ENCODE measurements at places on chromosomes 16 and 17.

DNA sequence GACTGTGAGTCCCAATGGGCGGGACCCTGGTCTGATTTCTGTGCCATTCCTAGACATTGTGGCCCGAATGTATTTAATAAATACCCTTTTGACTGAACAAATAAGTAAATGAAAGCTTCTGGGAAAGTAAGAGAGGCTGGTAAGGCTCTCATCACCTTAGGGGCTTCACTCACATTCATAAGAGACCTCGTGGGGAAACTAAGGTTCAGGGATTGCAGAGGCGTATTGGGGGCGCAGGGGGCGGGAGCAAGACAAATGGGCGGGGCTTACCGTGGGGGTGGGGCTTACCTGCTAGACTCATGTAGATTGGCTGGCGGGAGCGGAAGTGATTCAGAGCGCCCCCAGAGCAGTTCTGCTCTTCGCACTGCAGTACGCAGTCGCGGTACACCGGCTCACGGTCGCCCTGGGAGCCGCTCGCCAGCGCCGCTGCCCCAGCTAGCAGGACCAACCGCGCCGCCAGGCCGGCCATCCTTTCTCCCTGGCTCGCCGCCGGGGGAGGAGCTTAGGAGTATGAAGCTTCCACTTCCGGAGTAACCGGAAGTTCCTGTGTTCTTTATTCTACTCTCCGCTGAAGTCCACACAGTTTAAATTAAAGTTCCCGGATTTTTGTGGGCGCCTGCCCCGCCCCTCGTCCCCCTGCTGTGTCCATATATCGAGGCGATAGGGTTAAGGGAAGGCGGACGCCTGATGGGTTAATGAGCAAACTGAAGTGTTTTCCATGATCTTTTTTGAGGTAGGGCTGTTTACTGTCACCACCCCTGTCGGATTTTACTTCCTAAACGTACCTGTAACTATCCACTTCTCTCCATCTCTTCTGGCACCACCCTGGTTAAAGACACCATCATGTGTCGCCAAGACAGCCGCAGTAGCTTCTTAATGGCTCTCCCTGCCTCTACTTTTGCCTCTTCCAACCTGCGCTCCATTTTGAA, at the start of gene PGAP3:
Gene PGAP3, minus strand, starts transcription at position 512 of the 929 bp plus-strand sequence. Its CDS starts 43 bp downstream, at position 469.
- DNase-seq: peak; percentile 92

DNA sequence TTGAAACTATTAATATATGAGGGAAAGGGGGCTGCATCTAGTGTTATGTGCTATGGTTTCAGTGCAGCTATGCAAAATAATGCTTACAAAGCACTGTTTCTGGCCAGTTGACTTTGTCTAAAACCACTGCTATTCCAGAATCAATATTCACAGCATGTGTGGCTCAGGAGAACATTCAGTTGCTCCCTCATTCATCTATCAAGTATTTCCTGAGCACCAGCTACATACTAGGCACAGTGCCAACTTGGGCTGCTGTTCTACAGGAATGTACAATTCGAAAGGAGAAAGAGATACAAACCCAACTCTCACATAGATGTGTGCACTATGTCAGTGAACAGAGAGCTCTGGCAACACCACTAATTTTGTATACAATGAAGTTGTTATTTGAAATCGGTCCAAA, 183.0 kb downstream of the PHKB start:
- DNase-seq: no peak

- DNase-seq: no peak
Measured at GRCh38 chr17:33260638-33261037, 32.5 kb downstream of the ASIC2 start.

DNA sequence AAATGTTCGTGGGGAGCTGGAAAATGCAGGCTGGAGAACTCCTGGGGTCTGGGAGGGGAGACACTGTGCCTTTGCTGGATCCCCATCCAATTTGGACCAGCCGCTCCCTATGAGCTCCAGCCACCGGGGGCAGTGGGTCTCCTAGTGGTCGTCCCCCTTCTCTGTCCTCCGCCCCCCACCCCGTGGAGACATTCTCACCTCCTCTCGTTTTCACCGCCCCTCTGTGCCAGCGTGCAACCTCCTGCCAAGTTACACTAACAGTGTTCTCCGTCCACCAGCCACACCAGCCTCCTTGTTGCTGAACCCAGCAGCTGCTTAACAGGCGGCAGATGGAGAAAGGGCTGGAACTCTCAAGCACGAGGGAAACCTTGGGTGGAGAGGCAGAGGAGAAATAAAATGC, 67.4 kb upstream of the SOX9 start:
- no peak for DNase-seq

GRCh38 chr16:48619547-48619946, 9.6 kb upstream of the N4BP1 start:
- DNase-seq: no peak

DNA sequence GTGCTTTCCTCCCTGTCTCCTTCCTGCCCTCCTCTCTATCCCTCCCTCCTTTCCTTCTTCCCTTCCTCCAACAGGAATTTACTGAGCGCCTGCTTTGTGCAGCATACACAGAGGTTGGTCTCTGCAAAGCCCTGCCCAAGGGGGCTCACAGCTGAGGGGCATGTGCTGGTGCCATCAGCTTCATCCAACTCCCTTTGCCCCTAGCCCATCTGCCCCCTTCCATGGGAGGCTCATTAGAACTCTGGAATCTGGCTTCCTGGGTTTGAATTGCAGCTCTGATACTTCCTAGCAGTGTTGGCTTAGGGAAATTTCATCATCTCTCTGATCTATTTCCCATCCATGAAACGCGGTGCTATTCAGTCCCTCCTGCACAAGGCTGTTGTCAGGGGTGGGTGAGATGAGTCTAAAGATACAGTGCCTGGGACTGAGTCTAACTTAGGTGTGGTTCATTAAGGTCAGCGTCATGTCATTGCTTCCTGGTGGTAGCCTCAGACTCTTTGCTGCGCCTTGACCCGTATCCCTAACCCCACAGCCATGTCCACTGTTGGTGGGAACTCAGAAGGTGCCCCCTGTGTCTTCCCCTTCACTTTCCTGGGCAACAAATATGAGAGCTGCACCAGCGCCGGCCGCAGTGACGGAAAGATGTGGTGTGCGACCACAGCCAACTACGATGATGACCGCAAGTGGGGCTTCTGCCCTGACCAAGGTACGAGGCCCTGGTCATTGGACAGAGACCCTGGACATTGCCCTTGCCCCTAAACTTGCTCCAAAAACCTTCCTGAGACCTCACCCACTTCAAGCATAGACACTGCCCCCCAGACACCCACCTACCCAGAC, 10.3 kb downstream of the MMP2 start:
- no peak for DNase-seq

- no peak for DNase-seq
Measured at GRCh38 chr16:31141489-31142108, 6.1 kb upstream of the PRSS8 start.

- DNase-seq: no peak
Measured at GRCh38 chr16:5381481-5381880, 283.9 kb upstream of the EEF2KMT start.

GRCh38 chr17:17582372-17582771, 9.1 kb downstream of the PEMT start:
- DNase-seq: no peak

DNA sequence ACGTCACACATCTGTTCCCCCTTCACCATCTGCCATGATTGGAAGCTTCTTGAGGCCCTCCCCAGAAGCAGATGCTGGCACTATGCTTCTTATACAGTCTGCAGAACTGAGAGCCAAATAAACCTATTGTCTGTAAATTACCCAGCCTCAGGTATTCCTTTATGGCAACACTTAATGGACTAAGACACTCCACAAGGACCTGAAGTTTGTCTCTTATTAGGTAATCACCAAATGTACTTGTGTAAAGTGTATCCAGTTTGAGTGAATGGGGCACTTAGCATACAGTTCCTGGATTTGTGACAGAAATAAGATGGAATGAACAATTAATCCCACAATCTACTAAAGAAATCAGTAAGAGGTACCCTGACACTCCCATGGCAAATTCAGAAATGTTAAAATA, 105.3 kb downstream of the SLC39A11 start:
- DNase-seq: no peak

GRCh38 chr17:17493986-17494466, 2.2 kb downstream of the RASD1 start:
- no peak for DNase-seq

GRCh38 chr17:66610361-66611133, 224.4 kb upstream of the CACNG5 start:
- no peak for DNase-seq

DNA sequence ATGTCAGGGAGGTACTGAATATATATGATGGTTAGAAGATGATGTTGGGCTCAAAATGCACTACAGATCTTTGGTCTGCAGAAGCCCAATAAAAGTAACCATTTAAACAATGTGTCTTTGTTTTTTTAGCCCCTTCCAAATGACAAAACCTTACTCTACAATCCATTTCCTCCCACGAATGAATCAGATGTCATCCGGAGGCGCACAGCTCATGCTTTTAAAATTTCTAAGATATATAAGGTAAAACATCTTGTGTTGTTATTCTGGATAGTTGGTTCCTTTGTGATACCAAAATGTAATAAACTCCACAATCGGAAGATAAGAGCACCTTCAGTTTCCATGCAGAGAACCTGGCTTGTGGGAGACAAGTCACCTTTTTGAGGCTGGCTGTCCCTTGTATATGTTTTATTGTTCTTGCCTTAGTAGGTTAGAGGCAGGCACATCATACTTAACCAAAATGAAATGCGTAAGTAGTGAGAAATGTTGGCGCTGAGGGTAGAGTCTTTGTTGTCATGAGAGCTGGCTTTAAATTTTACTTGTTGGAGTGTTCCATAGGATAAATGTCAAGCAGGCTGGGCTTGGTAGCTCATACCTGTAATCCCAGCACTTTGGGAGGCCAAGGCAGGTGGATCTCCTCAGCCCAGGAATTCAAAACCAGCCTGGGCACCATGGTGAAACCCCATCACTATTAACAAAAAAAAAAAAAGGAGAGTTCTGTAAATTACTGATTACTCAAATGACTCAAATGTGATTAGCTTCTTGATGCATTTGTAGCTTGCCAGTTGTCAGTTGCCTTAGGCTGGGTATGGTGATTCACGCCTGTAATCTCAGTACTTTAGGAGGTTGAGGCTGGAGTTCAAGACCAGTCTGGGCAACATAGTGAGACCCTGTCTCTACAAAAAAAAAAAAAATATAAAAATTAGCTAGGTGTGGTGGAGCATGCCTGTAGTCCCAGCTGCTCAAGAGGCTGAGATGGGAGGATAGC, 19.7 kb upstream of the SNTB2 start:
- no peak for DNase-seq

DNA sequence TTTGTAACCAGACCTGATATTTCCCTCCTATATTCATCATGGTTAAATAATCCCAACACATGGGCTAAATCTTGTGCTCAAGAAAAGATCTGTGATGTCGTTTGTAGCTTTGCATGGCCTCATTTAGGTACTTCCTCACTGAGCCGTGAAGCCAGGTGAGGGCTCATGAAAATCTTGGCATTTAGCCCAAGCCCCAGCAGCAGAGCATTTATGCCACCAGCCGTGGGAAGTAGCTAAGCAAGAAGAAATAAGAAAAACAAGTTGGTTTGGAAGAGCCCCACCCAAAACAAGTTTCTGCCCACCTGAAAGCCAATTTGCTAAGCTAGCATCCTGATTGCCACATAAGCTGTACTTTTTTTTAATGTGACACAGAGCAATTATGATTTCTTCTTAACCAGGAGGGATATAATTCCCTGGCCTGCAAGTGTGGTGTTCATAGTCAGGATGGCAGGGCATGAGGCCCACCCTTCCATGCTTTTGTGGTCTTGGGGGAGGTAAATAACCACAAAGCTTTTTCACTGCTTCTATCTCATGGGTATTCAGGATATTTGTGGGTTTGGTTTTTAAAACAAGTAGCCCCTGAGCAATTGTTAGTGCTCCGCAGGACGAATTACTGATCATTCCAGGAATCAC, 10.5 kb downstream of the TMIGD1 start:
- no peak for DNase-seq

GRCh38 chr16:86076606-86077005, 177.6 kb downstream of the IRF8 start:
- no peak for DNase-seq

GRCh38 chr16:4664538-4665418, 28.6 kb upstream of the NUDT16L1 start:
- DNase-seq: no peak

GRCh38 chr16:52526830-52527229, 20.1 kb downstream of the TOX3 start:
- no peak for DNase-seq

DNA sequence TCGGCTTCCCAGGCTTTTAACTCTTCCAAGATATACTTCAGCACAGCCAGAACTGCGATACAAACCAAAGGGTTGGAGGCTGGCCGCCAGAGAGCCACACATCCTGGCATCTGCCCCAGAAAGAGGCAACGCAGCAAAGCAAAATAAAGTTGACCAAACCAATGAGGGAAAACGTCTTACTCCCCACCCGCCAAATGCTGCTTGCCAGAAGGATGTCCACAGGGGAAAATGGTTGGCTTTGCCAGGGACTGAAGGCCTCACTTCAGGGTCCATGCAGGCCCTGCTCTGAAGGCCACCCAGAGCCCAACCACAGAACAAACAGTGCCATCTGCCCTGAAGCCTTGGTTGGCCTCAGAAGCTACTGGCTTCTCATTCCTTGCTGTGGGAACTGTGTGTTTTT, 15.0 kb downstream of the CACNG1 start:
- no peak for DNase-seq

GRCh38 chr17:57941384-57942370, 13.5 kb downstream of the CUEDC1 start:
- no peak for DNase-seq

DNA sequence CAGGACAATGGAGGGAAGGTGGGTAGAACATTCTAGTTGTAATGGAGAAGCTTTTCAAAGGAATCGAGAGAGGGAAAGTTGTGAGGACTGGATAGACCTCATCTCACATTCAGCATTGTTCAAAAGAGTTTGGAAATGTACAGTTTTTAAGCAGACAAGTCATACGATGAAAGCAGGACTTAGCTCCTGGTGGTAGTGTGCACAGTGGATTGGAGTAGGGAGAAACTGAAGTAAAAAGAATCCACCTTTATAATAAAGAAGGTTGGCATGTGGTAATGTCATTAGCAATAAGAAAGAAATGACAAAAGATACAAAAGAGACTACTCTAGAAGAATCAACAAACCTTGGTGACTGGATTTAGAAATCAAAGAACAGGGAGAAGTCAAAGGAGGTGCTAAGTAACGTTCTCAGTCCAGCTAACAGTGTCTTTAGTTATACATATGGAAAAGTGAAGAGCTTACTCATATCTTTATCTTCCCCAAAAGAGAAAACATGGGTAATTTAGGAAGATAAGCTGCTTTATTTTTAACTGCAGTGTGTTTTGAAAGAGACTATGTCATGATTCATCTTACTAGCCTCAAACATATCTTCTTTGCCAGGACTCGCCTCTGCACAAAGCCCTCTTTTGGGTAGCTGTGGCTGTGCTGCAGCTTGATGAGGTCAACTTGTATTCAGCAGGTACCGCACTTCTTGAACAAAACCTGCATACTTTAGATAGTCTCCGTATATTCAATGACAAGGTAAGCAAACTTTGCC, 18.7 kb upstream of the EVI2A start:
- DNase-seq: no peak

GRCh38 chr17:80992077-80992947, 671 bp downstream of the CHMP6 start:
- DNase-seq: no peak

Data from skin of body (tissue), 3 donors.